ENCODE measurements at places on chromosomes 2 and 18.

GRCh38 chr2:232750135-232750671, 26.2 kb downstream of the KCNJ13 start:
- no peak for DNase-seq

GRCh38 chr2:37784071-37784758, 112.8 kb upstream of the CDC42EP3 start:
- no peak for DNase-seq

- no peak for DNase-seq
Measured at GRCh38 chr18:45764000-45764686, 40.2 kb downstream of the SLC14A1 start.

DNA sequence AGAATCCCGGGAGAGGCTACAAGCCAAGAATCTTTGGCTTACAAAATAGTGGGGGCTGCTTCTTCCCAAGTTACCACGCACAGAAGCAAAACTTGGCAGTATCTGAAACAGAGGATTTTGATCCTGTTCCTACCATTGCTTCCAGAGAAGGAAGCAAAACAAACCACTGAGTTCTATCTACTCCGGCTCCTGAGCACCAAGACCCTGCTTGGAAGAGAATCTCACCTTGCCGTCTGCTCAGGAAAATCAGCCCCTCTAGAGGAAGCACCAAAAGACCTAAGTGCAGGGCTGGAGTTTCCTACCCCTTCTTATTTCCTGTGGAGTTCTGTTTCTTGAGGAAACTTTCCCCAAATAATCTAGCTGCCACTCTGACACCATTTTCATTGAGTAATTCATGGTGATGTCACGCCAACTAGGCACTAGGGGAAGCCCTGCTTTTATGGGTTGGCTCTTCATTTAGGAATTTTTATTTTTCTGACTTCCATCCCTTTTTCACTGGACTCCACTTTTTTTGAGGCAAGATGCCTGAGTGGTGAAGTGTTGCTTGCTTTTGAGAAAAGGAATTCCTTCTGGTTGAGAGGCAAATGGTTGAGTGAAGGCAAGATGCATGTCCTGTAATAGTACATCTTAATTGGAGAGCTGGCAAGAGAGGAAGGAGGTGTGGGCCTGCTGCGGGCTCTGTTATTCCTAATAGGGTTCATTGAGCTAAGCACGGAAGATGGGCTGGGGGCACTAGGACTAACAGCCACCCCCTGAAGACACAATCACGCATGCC, 36.8 kb upstream of the EML4 start:
- no peak for DNase-seq

DNA sequence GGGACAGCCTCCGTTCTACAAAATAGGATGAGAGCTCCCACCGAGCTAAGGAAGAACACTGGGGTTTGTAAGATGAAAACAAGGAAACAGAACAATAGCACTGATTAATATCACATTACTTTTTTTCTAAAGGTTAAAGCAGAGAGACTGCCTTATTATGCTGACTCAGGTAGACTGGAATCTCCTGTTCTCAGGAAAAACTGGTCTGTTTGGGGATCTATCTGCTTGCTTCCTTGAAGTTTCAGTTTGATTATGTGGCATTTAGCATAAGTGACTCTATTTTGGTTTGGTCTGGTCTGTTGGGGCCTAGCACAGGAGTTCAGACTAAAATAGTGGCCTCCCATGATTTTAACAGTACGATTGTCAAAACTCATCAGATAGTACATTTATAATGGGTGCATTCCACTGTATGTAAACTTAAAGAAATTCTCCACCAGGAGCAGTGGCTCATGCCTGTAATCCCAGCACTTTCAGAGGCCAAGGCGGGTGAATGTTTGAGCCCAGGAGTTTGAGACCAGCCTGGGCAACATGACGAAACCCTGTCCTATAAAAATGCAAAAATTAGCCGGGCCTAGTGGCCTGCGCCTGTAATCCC, 64.1 kb upstream of the NDUFV2 start:
- DNase-seq, result no peak

GRCh38 chr18:68676913-68677312, 38.0 kb downstream of the TMX3 start:
- DNase-seq, result no peak

GRCh38 chr18:63299837-63300745, 19.5 kb downstream of the BCL2 start:
- no peak for DNase-seq

GRCh38 chr2:11577101-11577883, 43.4 kb downstream of the GREB1 start:
- no peak for DNase-seq

- DNase-seq, result no peak
Measured at GRCh38 chr2:7109533-7109885, 192.3 kb downstream of the RNF144A start.

DNA sequence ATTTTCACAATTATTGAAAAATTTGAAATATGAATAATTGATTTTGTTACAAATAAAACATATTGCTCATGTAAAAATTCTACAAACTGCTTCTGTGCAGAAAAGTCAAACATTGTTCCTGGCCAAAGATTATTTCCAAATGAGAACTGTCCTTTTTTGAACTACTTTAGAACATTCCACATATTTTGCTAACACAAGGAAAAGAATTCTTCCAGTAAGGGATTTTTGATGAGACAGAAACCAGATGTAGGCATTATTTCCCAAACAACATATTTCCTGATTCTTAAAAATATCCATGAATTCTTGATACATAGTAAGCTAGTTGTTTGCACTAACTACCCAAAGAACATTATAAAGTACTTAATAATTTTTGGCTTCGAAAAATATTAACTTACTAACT, 715.2 kb downstream of the CCDC85A start:
- no peak for DNase-seq

GRCh38 chr2:44205169-44205568, 36.5 kb downstream of the PPM1B start:
- DNase-seq, result no peak

- DNase-seq, result no peak
Measured at GRCh38 chr2:228599297-228599696, 417.8 kb upstream of the SPHKAP start.

- no peak for DNase-seq
Measured at GRCh38 chr2:69997015-69997830, 35.8 kb upstream of the ASPRV1 start.

GRCh38 chr18:70296781-70297180, 7.9 kb downstream of the SOCS6 start:
- no peak for DNase-seq

GRCh38 chr18:10398571-10398970, 55.9 kb upstream of the APCDD1 start:
- no peak for DNase-seq

- no peak for DNase-seq
Measured at GRCh38 chr18:48955830-48956261, 5.1 kb upstream of the SMAD7 start.

DNA sequence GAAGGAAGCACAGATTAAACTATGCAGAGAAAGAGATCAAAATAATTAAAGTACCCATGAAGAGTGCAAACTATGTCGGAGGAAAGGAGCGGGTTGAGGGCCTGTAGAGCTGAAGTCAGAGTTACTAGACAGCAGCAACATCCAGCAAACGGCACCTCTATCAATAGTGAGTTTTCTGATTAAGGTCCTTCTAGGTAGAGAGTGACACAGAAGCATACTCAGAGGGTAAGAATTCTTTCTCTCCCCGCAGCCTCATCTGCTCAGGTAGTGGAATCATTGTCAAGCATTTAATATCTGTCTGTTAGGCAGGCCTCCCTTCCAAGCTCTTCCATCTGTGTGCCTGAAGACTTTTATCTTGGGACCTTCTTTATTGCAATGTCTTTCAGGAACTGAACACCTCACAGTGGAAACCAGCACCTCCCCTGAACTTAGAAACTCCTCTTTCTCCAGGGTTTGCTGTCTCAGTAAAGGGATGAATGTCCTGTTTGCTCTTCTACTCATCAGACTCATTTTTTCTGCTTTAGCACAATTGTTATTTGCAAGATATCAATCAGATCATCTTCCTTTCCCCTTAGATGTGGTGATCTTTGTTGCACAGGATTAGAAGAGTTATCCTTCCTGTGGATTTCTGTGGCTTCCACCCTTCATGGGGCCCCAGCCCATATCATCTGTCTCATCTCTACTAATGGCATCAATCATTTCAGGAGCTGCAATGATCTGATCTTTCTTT, 28.8 kb downstream of the SP140 start:
- DNase-seq, result no peak

DNA sequence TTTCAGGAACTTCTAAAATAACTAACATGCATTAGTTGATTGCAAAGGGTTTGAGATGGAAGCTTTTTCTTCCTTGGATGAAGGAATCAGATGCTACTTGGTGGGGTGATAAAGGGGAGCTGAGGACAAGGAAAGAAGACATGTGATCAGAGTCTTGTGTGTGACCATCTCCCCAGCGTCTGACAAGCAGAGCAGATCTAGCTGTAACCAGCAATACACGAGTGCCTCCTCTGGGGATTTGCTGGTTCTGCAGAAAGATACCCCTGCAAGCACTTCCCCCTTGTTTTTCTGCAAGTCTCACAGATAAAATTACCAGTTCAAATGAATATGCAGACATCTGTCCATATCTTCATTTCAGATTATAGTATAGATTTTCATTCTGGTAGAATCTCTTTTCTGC, 2.7 kb downstream of the CDH7 start:
- no peak for DNase-seq

- DNase-seq, result no peak
Measured at GRCh38 chr2:238528953-238529781, 102.4 kb downstream of the ASB1 start.

- DNase-seq, result no peak
Measured at GRCh38 chr2:70962885-70963878, 15.2 kb upstream of the ANKRD53 start.

DNA sequence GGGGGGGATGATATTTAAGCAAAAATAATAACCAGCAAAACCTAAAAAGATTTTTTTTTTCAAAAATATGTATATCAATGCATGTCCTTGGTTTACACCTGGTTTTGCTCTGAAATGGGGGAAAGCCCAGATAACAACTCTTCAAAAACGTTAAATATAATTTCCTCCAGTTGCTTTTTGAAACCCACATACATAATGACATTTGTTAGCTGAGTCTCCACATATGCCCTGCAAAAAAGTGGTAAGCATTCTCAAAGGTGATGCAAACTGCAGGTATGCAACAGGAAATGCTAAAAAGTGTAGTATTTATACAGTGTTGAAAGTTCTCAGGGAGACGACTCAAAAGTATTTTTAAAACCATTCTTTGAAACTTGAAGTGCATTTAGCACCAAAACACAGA, 258.6 kb downstream of the ZEB2 start:
- DNase-seq, result no peak

- DNase-seq, result no peak
Measured at GRCh38 chr18:32439802-32440201, 30.9 kb downstream of the GAREM1 start.

DNA sequence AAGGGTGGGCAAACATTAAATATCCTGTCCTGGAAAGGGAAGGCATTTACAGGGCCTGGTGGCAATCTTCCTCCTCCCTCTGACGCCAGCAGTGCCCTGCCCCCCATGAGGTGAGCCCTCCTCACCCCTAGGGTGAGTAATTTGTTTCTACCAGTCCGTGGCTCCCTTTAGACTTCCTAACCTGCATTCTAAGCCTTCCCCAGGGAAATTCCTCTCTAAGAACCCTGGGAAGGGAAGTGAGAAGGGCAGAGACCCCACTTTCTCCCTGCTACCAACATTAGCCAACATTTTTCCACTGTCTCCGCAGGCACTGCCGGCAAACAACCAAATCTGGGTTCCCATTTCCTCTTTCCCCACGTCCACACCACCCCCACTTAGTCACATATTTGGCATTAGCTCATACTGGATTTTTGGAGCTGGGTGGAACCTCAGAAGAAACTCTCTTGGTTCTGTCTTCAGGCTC, 69.3 kb downstream of the NRP2 start:
- DNase-seq, result no peak

GRCh38 chr2:144086965-144087364, 433.0 kb downstream of the ZEB2 start:
- DNase-seq, result no peak

GRCh38 chr2:8659092-8659734, 22.6 kb upstream of the ID2 start:
- no peak for DNase-seq

- no peak for DNase-seq
Measured at GRCh38 chr2:174820361-174820760, 56.1 kb upstream of the CHRNA1 start.

GRCh38 chr2:110777531-110778311, 45.3 kb downstream of the ACOXL start:
- no peak for DNase-seq

- no peak for DNase-seq
Measured at GRCh38 chr2:134943540-134943939, 24.9 kb downstream of the CCNT2 start.

GRCh38 chr18:5543036-5543680, 639 bp downstream of the EPB41L3 start:
- DNase-seq, result no peak

- no peak for DNase-seq
Measured at GRCh38 chr2:60480089-60480773, 73.2 kb downstream of the BCL11A start.

GRCh38 chr18:67854340-67854739, 337.8 kb upstream of the DSEL start:
- no peak for DNase-seq

GRCh38 chr2:144041612-144042011, 478.3 kb downstream of the ZEB2 start:
- DNase-seq, result no peak

DNA sequence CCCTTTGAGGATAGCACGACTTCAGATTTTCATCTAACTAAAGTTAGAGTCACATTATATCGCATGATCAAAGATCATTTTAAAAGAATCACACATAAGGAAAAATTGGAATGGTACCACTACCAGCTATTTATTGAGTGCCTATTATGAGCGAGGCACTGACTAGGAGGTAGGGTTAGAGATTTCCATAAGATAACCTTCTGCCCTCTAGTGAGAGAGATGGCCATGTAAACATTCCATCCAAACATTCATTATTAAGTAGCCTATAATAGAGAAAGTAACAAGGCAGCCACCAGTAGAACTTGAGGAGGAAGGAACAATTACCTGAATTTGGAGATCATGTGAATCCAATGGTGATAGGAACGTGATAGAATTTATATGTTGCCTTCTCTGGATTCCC, 25.4 kb upstream of the GLS start:
- DNase-seq, result no peak

- DNase-seq, result no peak
Measured at GRCh38 chr2:10171006-10171800, 48.7 kb downstream of the RRM2 start.

DNA sequence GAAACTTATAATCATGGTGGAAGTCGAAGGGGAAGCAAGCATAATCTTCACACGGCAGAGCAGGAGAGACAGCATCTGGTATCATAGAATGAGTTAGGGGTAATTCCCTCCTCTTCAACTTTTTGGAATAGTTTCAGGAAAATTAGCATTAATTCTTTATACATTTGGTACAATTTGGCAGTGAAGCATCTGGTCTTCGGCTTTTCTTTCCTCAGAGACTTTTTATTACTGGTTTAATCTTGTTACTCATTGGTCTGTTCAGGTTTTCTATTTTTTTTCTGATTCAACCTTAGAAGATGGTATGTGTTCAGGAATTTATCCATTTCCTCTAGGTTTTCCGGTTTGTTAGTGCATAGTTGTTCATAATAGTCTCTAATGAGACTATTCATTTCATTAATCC, 39.7 kb upstream of the ABCA12 start:
- no peak for DNase-seq

Measured in activated CD4-positive, alpha-beta T cell treated with anti-CD3 and anti-CD28 coated beads, Interleukin-2, amount 50 U/mL, for 24 hours (primary cell).